ENCODE measurements at places on chromosomes 4 and X.

DNA sequence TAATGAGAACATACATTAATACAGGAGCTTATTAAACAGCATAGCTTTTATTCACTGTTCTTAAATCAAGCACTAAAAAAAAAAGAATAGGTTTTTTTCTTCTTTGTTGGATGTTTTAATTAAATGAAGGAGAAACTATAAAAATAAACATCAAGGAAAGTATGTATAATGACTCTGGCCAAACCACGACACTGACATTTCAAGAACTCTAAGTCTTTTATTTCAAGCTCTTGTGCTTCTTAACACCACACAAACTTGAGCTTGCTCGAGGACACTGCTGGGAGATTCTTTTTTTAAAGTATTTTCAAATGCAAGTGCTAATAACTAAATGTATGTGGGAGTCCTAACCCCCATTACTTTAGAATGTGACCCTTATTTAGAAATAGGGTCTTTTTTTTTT is 204.9 kb upstream of the PPARGC1A start:
- DNase-seq, result no peak

DNA sequence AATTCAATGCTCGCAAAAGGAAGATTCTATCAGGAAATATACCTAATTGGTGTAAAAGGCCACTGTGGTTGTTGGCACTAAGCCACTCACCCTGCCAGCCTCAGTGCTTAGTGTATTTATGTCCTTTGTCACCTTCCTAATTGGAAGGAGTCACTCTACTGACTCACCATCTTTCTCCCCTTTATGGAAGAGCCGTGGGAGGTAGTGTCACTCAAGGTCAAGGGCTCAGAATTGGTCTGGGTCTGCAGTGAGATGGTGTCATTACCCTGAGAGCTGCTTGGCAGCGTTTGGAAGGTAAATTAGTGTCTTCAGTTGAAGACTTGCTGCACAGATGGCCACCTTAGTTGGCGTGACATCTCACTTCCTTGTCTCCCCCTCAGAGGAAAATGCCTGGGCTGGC is 41.7 kb upstream of the CDKN2AIP start:
- no peak for DNase-seq

- DNase-seq, result no peak
Measured at GRCh38 chr4:25753239-25753638, 97.6 kb downstream of the SLC34A2 start.

- DNase-seq, result no peak
Measured at GRCh38 chr4:158065603-158066002, 107.2 kb downstream of the GASK1B start.

GRCh38 chr4:118032691-118033090 is 1.6 kb upstream of the NDST3 start:
- DNase-seq, result no peak

DNA sequence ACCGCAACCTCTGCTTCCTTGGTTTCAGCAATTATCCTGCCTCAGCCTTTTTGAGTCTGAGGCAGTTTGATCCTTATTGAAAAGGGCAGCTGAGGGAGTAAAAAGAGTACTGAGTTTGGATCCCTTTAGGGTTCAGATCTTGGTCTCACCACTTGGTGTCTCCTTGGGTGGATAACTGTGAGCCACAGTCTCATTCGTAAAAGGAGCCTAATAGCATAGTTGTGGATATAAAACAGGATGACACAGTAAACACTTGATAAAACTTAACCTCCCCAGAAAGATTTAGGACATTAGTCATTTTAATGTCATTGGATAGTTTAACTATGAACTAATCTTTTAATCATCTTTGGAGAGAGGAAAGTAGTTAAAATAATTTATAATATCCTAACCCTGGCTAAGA is 173.0 kb downstream of the ANK2 start:
- DNase-seq, result no peak

DNA sequence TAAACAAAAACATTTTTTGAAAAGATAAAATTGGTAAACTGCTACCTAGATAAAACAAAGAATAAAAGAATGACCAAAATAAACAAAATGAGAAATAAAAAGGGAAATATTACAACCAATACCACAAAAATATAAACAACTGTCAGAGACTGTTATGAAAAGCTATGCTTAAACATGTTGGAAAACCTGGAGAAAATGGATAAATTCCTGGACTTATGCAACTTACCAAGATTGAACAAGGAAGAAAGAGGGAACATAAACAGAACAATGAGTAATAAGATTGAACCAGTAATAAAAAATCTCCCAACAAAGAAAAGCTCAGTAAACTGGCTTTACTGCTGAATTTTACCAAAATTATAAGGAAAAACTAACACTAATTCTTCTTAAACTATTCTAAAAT is 518.7 kb downstream of the GRXCR1 start:
- DNase-seq, result no peak

DNA sequence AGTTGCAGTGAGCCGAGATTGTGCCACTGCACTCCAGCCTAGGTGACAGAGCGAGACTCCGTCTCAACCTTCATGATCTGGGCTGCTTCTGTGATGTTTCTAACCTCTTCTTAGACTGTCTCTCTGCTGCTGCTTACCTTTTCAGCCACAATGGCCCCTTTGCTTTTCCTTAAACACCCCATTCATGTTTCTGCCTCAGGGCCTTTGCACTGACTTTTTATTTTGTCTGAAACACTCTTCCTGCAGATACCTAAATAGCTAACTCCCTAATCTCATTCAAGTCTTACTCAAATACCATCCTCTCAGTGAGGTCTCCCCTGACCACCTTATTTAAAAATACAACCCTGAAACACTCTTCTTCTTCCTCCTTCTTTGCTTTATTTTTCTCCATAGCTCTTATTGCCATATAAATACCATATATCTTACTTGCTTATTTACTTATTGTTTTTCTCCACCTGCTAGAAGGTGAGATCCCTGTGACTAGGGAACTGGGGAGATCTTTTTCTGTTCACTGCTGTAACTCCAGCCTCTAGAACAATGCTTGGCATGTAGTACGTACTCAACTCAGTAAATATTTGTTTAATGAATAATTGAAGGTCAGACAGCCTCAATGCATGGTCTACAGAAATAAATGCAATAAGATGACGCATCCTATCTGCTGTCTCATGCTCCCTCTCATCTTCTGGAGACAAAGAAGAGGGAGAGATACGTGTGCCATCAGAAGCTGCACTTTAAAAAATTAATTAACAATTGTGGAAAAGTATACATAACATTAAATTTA is 43.8 kb upstream of the SETD7 start:
- no peak for DNase-seq

GRCh38 chrX:45709381-45709780 is 508.7 kb upstream of the DIPK2B start:
- DNase-seq, result no peak

- no peak for DNase-seq
Measured at GRCh38 chr4:72974694-72975487, 94.6 kb downstream of the COX18 start.

All from HL-60 (cell line).